ENCODE measurements at places on chromosomes 16 and 17.

DNA sequence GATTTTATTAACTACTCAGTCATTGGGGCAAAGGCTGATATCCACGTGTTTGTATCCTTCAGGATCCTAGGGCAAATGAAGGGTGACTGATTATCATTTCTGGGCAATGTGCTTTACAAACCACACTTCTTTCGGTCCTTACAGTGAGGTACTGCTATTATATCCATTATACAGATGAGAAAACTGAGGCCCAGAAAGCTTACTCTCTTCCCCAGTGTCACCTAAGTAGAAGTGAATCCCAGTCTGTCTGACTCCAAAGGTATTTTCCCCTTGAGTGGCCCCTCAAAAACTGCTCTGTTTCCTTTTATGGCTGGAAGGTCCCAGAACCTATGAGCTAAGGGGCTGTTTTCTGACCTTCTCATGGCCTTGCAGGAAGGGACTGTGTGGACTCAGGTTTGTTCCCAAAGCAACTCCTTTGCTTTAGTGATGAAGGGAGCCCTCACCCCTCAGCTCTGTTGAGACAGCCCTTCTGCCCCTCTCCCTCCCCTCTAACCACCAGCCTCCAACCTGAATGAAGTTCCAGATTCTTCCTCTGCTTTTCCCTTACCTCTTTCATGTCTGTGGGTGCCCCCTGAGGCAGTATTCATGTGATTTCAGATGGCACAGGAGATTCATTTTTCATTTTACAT, 27.4 kb upstream of the ADGRG1 start:
- no peak for DNase-seq
- H3K4me3 ChIP-seq, result no peak overlapping the region
- H3K36me3 ChIP-seq, result no peaks in the 10 kb centered on the region
- no peaks in the 10 kb centered on the region for H3K27me3 ChIP-seq
- H3K27ac ChIP-seq, result no peak overlapping the region
- H3K4me1 ChIP-seq, result peaks cover 15% of the 10 kb centered on the region

GRCh38 chr16:84841787-84842300, 22.1 kb downstream of the CRISPLD2 start:
- peaks cover 22% of the 10 kb centered on the region for H3K4me1 ChIP-seq
- H3K36me3 ChIP-seq, result peaks cover 4% of the 10 kb centered on the region
- H3K27ac ChIP-seq, result no peak overlapping the region
- DNase-seq, result no peak
- no peak overlapping the region for H3K4me3 ChIP-seq

GRCh38 chr16:84605339-84605848, 12.5 kb downstream of the COTL1 start:
- DNase-seq, result no peak
- H3K27ac ChIP-seq, result peak overlapping the region; percentile 67
- H3K4me3 ChIP-seq, result no peak overlapping the region
- H3K36me3 ChIP-seq, result peaks cover 17% of the 10 kb centered on the region
- H3K27me3 ChIP-seq, result no peaks in the 10 kb centered on the region
- peaks cover 52% of the 10 kb centered on the region for H3K4me1 ChIP-seq

DNA sequence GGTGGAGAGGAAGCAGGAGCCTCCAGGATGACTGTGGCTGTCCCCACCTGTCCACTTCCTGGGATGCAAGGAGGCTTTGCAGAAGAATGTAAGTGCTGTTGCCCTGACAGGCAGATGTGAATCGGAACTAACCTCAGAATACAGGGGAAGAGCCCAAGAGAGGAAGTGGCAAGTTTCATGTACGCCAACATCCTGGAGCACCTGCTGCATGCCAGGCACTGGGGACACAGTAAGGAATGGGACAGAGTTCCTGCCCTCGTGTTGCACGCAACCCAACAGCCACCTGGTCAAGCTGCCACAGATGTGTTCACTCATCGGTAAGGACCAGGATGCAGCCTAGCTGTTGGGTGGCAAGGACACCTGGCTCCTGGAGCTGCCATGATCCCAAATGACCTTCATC, 98.6 kb upstream of the RPL38 start:
- H3K27me3 ChIP-seq, result no peaks in the 10 kb centered on the region
- peaks cover 4% of the 10 kb centered on the region for H3K4me1 ChIP-seq
- H3K36me3 ChIP-seq, result no peaks in the 10 kb centered on the region
- DNase-seq, result no peak
- no peak overlapping the region for H3K27ac ChIP-seq
- no peak overlapping the region for H3K4me3 ChIP-seq

GRCh38 chr16:23999663-24000062, 163.9 kb downstream of the PRKCB start:
- H3K27me3 ChIP-seq, result no peaks in the 10 kb centered on the region
- no peaks in the 10 kb centered on the region for H3K4me1 ChIP-seq
- no peaks in the 10 kb centered on the region for H3K36me3 ChIP-seq
- no peak overlapping the region for H3K4me3 ChIP-seq
- no peak for DNase-seq
- no peak overlapping the region for H3K27ac ChIP-seq

GRCh38 chr16:76118344-76118743, 158.9 kb upstream of the CNTNAP4 start:
- no peaks in the 10 kb centered on the region for H3K36me3 ChIP-seq
- DNase-seq, result no peak
- no peak overlapping the region for H3K4me3 ChIP-seq
- no peak overlapping the region for H3K27ac ChIP-seq
- no peaks in the 10 kb centered on the region for H3K4me1 ChIP-seq

GRCh38 chr16:84790301-84790700, 29.5 kb upstream of the CRISPLD2 start:
- H3K4me1 ChIP-seq, result peaks cover 31% of the 10 kb centered on the region
- H3K27me3 ChIP-seq, result no peaks in the 10 kb centered on the region
- DNase-seq, result no peak
- peaks cover 5% of the 10 kb centered on the region for H3K36me3 ChIP-seq
- no peak overlapping the region for H3K4me3 ChIP-seq
- H3K27ac ChIP-seq, result no peak overlapping the region

DNA sequence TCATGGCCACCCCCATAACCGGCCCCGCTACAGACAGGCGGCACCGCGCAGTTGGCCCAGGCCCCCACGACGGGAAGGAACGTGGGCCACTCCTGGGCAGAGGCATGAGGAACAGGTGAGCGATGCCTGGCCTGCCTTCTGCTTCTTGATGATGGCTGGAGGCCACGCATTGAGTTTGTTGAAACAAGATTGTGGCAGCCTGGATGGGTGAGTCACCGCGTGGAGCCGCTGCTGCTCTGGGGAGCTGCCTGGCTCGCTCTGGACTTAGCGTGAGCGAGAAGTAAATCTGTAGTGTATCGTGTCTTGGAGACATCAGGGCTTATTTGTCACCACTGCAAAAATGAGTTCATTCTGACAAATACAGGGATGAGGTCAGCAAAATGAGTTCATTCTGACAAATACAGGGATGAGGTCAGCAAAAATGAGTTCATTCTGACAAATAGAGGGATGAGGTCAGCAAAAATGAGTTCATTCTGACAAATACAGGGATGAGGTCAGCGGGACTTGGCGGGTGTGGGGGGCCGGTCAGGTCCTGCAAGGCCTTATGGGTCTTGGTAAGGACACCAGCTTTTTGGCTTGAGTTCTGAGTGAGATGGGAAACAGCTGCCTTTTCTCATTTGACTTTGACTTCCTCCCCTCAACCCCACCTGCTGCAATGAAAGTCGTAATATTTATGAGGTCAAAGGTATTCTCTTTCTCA, 93.0 kb downstream of the SEC14L1 start:
- H3K27me3 ChIP-seq, result no peaks in the 10 kb centered on the region
- H3K4me3 ChIP-seq, result no peak overlapping the region
- DNase-seq, result no peak
- peaks cover 18% of the 10 kb centered on the region for H3K4me1 ChIP-seq

DNA sequence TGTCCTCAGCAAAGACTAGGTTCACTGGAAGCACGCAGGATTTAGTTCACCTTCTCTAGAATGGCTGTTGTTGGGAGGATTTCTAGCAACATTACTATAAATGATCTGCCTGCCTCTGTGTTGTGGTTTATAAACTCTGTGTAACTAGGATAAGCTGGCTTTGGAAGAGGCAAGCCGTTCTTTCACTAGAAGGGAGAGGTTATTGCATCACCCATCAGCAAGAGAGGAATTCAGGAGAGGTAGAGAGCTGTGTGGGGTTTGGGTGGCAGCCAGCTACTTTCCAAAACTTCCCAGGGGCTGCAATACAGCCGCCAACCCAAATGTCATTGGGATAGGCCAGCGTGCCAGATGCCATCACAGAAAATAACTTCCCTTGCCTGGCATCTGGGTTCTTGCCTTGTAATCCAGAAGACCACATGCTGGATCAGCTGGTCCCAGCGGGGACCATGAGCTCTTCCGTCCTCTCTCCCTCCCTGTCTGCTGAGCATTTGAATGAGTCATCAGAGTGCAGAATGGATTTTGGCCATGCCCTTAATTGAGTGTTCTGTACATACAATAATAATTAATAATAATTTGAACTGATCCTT, 95.7 kb upstream of the RBFOX1 start:
- H3K4me1 ChIP-seq, result no peaks in the 10 kb centered on the region
- no peak overlapping the region for H3K4me3 ChIP-seq

DNA sequence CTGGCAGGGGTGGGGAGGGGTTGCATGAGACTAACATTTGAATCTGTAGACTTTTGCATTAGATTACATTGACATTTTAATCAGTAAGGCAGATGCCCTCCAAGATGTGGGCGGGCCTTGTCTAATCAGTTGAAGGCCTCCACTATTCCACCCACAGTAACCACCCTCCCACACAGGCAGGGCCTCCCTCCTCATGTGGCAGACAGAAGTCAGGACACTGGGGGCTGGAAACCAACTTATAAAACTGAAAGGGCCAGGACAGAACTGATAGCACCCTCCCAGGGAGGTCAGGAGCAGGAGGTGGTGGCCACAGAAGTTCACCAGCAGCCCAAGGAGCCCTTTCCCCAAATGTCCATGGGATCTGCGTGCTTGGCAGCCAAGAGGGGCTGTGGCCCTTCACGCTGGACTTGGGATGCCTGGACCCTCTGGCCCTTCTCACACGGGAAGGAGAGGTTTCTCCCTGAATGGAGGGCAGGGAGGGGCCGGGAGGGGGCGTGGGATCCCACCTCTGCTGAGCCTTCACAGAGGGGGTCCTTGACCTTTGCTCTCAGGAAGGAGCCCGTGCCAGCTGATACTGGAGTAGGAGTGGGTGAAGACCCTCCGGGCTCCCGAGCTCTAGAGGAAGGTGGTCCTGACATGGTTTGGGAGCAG, 4.6 kb downstream of the PYCR1 start:
- peaks cover 51% of the 10 kb centered on the region for H3K4me1 ChIP-seq
- H3K27me3 ChIP-seq, result no peaks in the 10 kb centered on the region
- no peak overlapping the region for H3K27ac ChIP-seq
- no peak for DNase-seq
- H3K4me3 ChIP-seq, result no peak overlapping the region

GRCh38 chr16:3173892-3174617, 13.9 kb upstream of the OR1F1 start:
- peaks cover 36% of the 10 kb centered on the region for H3K4me1 ChIP-seq
- H3K27ac ChIP-seq, result no peak overlapping the region
- no peak for DNase-seq
- H3K36me3 ChIP-seq, result no peaks in the 10 kb centered on the region
- H3K4me3 ChIP-seq, result no peak overlapping the region
- H3K27me3 ChIP-seq, result peaks cover 97% of the 10 kb centered on the region

DNA sequence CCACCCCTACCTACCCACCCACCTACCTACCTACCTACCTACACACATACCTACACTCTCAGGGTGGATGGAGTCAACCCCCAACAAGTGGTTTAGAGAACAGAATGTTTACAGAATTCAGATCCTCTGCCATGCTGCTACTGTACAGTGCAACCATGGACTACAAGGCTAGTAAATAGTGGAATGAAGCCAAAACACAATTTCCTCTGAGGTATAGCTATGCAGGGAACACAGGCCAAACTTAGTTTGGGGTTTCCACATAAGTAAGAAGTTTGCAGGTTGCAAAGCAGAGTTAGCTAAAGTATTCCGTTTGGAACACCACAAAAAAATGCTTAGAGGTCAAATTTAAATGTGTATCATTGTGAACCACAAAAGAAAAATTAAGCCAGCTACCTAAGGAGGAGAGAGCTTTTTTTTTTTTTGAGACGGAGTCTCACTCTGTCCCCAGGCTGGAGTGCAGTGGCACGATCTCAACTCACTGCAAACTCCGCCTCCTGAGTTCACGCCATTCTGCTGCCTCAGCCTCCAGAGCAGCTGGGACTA, 2.7 kb upstream of the AP1G1 start:
- peaks cover 6% of the 10 kb centered on the region for H3K36me3 ChIP-seq
- H3K27ac ChIP-seq, result no peak overlapping the region
- H3K4me1 ChIP-seq, result peaks cover 6% of the 10 kb centered on the region
- H3K27me3 ChIP-seq, result no peaks in the 10 kb centered on the region
- no peak for DNase-seq

DNA sequence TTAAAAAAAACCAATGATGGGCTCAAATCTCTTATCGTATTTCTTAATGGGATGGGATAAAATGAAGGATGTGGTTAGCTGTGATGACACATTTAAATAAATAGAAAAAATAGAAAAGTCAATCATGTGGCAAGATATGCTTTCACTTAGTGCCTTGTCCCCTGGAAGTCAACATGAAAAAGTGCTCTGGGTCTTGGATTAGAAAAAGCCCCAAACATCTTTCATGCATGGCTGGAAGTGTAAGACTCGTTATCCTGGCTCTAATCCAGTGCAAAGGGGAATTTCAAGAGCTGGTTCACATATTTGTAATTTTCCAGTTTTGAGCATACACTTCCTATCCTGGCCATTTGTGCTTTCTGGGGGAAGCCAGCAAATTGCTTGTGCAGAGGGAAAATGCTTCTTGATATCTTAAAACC, 160.9 kb downstream of the MAP2K6 start:
- H3K27ac ChIP-seq, result no peak overlapping the region
- peak; percentile 41 for DNase-seq
- no peaks in the 10 kb centered on the region for H3K36me3 ChIP-seq

DNA sequence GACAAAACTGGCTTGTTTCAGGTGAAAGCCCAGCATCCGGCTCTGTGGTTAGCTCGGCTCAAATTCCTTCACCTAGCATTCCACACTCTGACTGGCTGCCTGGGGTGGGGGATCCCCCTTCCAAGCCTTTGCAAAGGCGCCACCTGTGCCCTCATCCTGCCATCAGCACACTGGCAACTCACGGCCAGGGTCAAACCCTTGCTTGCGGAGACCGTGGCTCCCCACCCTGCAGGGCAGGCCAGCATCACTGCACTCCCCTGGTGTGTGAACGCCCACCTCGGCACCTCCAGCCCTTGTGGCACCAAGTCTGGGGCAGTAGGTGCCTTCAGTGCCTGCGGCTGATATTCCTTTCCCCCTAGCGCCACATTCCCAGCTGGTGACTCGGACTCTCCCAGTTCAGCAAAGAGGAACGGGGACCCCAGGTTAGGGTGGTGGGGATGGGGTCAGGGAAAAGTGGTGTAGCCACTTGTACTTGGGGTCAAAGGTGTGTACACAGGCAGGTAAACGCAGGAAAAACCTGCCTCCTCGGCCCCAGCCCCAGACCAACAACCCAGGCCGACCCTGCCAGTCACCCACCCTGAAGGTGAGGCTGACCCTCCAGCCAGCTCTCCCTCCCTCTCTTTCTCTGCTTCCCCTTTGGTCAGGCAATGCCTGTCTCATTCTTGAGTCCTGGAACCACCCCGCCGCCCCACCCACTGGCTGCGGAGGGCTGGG, 1.1 kb downstream of the FLII start:
- H3K27ac ChIP-seq, result peak overlapping the region; percentile 73
- peaks cover 53% of the 10 kb centered on the region for H3K36me3 ChIP-seq
- peaks cover 47% of the 10 kb centered on the region for H3K4me1 ChIP-seq
- DNase-seq, result no peak

GRCh38 chr17:3935140-3935542, 18.9 kb upstream of the P2RX1 start:
- H3K4me1 ChIP-seq, result no peaks in the 10 kb centered on the region
- DNase-seq, result no peak
- no peak overlapping the region for H3K4me3 ChIP-seq
- H3K36me3 ChIP-seq, result peaks cover 6% of the 10 kb centered on the region
- no peaks in the 10 kb centered on the region for H3K27me3 ChIP-seq

Data from spinal cord (tissue), 10 donors.